GM12878 (cell line): ENCODE measurements at places on chromosomes 7 and 10. TPM values are rescaled to one million over a fixed set of nuclear protein-coding genes. Genes with fewer than 3 reads are reported as not detected.

GPRIN2 gene
- not detected in 2 replicates for polyA plus RNA-seq

GIMAP7 gene
- 6.2 and 6.8 TPM in 2 replicates for polyA plus RNA-seq

LRRD1 gene
- polyA plus RNA-seq, result not detected in 2 replicates

HOXA6 gene
- polyA plus RNA-seq, result not detected in 2 replicates

TDRD1 gene
- polyA plus RNA-seq, result not detected in 2 replicates

SPOCK2 gene
- 0.69 and 1.2 TPM in 2 replicates for polyA plus RNA-seq

- H3K4me1 ChIP-seq, result no peaks in the 10 kb centered on the region
- no peaks in the 10 kb centered on the region for H3K27me3 ChIP-seq
- no peak overlapping the region for H3K27ac ChIP-seq
- peaks cover 4% of the 10 kb centered on the region for H3K36me3 ChIP-seq
- no peak overlapping the region for H3K4me3 ChIP-seq
- DNase-seq, result no peak
These were observed 20.3 kb downstream of the H2AZ2 start for GRCh38 chr7:44827567-44827966.

DNA sequence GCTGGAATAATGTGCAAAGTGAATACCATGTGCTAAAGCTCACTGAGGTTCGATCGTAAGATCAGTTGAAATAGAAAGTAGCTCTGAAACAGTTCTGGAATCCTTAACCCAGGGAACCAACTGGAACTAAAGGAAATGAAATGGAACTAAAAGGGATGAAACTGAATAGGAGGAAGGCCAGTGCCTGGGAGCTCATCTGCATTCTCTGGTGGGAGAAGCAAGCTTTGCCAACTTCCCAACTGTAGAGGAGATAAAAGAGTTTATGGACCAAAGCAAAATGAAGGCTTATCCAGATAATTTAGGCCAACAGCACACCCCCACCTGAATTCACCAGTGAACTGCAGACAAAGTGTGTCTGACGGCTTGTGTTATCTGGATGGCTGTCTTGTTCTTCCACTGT lies 188.6 kb upstream of the HABP2 start:
- no peaks in the 10 kb centered on the region for H3K36me3 ChIP-seq
- no peaks in the 10 kb centered on the region for H3K27me3 ChIP-seq
- H3K4me1 ChIP-seq, result no peaks in the 10 kb centered on the region
- no peak for DNase-seq
- no peak overlapping the region for H3K27ac ChIP-seq

DNA sequence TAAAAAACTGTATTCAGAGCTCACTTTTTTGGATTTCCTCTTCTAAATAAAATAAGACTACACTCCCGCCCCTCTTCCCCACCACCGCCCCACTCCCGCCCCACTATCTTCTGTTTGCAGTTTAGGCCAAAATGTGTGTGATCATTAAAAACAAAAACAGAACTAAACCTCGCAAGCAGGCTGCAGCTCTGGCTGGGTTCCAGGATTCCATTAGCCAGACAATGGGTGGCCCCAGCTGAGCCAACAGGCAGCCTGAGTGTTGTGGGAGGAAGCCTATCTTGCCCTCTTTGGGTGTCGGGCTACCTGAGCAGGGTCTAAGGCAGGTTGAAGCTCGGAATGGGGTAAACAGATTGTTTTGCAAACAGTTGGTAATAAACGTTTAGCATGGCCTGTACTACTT lies 41.7 kb downstream of the ARL4A start:
- H3K4me1 ChIP-seq, result no peaks in the 10 kb centered on the region
- no peaks in the 10 kb centered on the region for H3K27me3 ChIP-seq
- no peaks in the 10 kb centered on the region for H3K36me3 ChIP-seq
- no peak overlapping the region for H3K4me3 ChIP-seq

DNA sequence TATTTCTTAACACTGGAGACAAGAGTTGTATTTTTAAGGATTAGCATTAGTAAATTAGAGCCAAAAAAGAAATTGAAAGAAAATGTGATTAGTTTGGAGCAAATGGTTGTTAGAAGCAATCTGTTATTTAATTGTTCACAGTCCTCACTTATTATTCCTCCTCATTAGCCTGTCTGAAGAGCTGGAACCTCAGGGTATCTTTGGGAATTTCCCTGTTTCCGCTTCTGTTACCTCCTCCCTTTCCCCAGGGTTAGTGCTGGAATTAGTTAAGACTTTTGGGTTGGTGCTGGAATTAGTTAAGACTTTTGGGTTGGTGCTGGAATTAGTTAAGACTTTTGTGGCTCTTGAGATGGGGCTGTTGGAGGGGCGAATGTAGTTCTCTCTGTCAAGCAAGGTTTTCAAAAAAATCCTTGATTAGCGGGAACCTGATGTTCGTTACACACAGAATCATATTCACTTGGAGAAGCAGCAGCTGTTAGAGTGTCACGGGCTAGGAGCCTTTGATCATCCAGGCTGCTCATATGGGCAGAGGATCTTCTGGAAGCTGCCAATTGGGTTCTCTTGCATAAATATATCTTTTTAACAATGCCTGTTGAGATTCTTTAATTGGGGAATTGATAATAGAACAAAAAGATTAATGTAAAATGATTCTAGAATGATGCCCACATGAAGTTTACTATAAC lies 251.0 kb upstream of the NPSR1 start:
- H3K4me3 ChIP-seq, result no peak overlapping the region
- H3K27me3 ChIP-seq, result no peaks in the 10 kb centered on the region
- no peaks in the 10 kb centered on the region for H3K36me3 ChIP-seq
- H3K4me1 ChIP-seq, result no peaks in the 10 kb centered on the region

DNA sequence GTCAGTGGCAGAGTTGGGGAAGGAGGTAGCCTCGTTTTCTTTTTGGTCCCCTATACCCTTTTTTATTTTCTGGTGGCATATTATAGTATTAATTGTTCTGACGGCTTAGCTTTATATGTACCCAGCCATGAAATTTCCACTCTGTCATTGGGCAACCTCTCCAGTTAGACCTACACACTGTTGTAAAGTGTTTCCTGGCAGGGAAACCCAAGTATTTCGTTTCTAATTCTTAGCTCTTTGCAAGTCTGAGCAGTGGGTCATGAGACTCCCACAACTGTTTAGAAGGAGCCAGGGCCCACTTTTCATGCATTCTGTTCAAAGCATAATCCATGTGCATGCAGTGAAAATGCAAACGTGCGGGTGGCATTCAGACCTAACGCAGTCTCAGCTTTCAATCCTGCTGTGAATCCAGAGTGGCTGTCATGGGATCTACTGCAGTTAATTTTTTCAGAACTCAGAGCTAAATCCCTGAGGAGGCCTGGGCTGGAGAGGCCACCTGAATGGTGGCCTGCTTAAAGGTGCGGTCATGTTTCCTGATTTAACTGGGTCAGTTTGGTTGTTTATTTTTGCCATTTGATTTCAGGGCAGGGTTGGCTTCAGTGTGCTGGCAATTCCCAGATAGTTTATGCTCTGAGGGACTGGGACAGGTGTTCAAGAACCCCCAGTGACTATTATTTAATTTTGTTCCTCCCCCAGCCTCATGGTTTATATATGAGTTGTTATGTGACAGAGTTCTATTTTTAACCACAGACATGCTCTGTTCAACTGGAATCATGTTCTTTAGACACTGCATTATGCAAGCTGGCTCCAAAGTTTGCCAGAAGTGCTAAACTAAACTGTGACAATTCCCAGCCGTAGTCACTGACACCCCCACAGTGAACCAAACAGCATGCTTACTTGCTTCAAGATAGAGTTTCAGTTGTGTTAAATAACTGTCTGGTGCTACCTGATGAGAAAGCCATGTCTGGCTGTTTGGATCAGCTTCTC lies 27.4 kb upstream of the SYPL1 start:
- DNase-seq, result no peak
- H3K36me3 ChIP-seq, result no peaks in the 10 kb centered on the region
- H3K27me3 ChIP-seq, result no peaks in the 10 kb centered on the region
- no peak overlapping the region for H3K27ac ChIP-seq
- H3K4me1 ChIP-seq, result no peaks in the 10 kb centered on the region
- no peak overlapping the region for H3K4me3 ChIP-seq

GRCh38 chr10:80280071-80280800 lies 9.2 kb downstream of the MAT1A start:
- no peaks in the 10 kb centered on the region for H3K27me3 ChIP-seq
- no peaks in the 10 kb centered on the region for H3K36me3 ChIP-seq

GRCh38 chr7:52410032-52410431 lies 625.4 kb upstream of the POM121L12 start:
- no peaks in the 10 kb centered on the region for H3K4me1 ChIP-seq
- no peak overlapping the region for H3K4me3 ChIP-seq

GRCh38 chr10:77428691-77429395 lies 208.8 kb downstream of the KCNMA1 start:
- H3K4me1 ChIP-seq, result no peaks in the 10 kb centered on the region
- DNase-seq, result no peak
- H3K36me3 ChIP-seq, result no peaks in the 10 kb centered on the region
- H3K4me3 ChIP-seq, result no peak overlapping the region
- no peaks in the 10 kb centered on the region for H3K27me3 ChIP-seq

DNA sequence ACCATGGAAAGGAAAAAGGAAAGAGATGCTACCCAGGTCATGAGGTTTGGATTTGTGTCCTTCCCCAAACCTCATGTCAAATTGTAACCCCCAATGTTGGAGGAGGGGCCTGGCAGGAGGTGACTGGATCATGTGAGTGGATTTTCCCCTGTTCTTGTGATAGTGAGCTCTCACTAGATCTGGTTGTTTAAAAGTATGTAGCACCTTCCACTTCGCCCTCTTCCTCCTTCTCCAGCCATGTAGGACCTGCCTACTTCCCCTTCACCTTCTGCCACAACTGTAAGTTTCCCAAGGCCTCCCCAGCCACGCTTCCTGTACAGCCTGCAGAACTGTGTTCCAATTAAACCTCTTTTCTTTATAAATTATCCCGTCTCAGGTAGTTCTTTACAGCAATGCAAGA lies 113.9 kb downstream of the FAM107B start:
- no peaks in the 10 kb centered on the region for H3K36me3 ChIP-seq
- no peak overlapping the region for H3K27ac ChIP-seq
- no peaks in the 10 kb centered on the region; the same call in 1 of the 2 replicates for H3K27me3 ChIP-seq
- no peak overlapping the region for H3K4me3 ChIP-seq
- DNase-seq, result no peak
- peaks cover 43% of the 10 kb centered on the region for H3K4me1 ChIP-seq

DNA sequence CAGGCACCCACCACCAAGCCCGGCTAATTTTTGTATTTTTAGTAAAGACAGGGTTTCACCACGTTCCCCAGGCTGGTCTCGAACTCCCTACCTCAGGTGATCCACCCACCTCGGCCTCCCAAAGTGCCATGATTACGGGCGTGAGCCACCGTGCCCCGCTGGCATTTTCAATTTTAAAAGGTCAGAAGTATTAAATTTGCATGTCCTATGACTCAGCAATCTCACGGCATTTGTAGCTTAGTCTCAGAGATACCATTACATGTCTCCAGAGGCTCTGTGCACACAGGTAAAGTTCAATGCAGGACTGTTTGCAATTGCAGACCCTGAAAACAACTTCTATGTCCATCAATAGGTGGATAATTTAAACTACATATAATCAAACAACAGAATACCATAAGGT lies 99.2 kb downstream of the DLG5 start:
- no peaks in the 10 kb centered on the region for H3K4me1 ChIP-seq
- no peak for DNase-seq
- no peak overlapping the region for H3K4me3 ChIP-seq
- no peaks in the 10 kb centered on the region for H3K27me3 ChIP-seq

DNA sequence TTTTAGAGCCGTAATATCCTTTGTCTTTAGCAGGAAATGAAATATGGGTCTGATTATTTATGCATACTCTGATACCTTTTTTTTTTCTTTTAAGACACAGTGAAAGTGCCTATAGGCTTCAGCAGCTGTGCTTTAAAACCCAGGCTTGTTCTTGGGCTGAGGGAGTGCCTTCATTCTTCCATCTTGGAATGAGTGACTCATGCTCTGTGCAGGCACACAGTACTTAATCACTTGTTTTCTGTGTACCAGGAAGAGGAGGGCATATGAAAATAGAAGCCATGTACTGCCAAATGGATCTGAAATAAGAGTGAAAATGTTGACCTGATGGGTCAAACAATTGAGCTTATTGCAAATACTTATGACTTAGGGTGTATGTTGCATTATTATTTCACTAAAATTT lies 12.0 kb downstream of the INPP5F start:
- no peak overlapping the region for H3K27ac ChIP-seq
- no peak for DNase-seq
- H3K4me1 ChIP-seq, result no peaks in the 10 kb centered on the region
- no peaks in the 10 kb centered on the region for H3K36me3 ChIP-seq

DNA sequence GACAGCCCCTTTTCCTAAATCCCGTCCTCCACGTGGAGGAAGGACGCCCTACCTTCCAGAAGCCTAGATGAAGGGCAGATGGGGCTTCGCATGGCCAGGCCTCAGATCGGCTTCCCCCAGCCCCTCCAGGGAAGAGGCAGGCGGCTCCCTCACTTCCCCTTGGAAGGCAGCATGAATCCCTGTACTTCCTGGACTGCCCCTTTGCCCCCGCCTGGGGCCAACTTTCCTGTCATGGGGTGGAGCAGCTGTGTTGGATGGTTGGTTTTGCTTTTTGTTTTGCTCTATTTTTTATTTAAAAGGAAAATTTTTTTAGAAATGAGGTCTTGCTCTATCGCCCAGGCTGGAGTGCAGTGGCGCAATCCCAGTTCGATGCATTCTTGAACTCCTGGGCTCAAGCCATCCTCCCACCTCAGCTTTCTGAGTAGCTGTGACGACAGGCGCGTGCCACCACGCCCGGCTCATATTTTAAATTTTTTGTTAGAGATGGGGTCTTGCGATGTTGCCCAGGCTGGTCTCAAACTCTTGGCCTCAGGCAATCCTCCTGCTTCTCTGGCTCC lies 27.2 kb downstream of the GTF2IRD1 start:
- H3K4me1 ChIP-seq, result no peaks in the 10 kb centered on the region
- H3K27me3 ChIP-seq, result peaks cover 3% of the 10 kb centered on the region
- no peak overlapping the region for H3K27ac ChIP-seq
- H3K4me3 ChIP-seq, result no peak overlapping the region

DNA sequence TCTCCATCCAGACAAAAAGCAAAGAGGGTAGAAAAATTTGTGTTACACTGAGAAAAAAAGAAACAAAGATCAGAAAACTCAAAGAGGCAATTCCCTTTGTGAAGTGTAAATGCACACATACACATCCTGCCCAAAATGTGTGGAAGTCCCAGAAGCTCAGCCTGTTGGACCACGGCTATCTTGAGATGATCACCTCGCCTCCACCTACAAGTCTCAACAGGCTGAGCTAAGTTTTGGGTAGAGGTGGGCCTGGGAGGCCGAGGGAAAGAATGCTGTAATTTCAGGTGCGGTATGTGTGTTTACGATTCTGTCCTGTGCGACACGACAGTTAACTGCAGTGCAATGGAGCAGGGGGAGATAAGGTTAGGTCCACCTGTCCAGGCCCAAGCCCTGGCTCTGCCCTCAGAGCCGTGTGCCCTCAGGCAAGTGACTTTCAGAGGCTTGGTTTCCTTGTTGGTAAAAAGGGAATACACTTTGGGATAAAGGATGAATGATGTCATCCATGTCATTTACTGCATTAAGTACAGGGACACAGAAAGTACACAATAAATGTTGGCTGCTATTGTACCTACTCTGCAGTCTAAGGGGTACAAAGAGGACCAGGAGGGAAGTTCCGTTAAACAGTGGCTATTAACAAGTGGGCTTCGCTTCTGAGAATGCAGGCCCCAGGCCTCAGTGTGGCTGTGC lies 67.3 kb downstream of the AFAP1L2 start:
- no peak overlapping the region for H3K27ac ChIP-seq
- no peaks in the 10 kb centered on the region for H3K36me3 ChIP-seq
- no peaks in the 10 kb centered on the region; the same call in none of the 2 replicates for H3K27me3 ChIP-seq
- no peak overlapping the region for H3K4me3 ChIP-seq
